ENCODE measurements at places on chromosomes 5 and 9. TPM values are rescaled to one million over a fixed set of nuclear protein-coding genes. Genes with fewer than 3 reads are reported as not detected.

GABRA1 gene
- total RNA-seq = not detected

TMEFF1 gene
- not detected for total RNA-seq

ARL10 gene
- 10.4 TPM for total RNA-seq

PCDH12 gene
- 5.2 TPM for total RNA-seq

CBY3 gene
- total RNA-seq = not detected

Data from thoracic aorta (tissue), 2 donors.